CD4-positive, alpha-beta memory T cell (primary cell): ENCODE measurements at places on chromosomes 3 and 15. TPM values are rescaled to one million over a fixed set of nuclear protein-coding genes. Genes with fewer than 3 reads are reported as not detected.
A peak's percentile ranks its signal among the peaks of the same experiment; 100 is the strongest.

The ROBO2 gene
- total RNA-seq = not detected

The CAMP gene
- total RNA-seq = not detected

The SPTSSB gene
- not detected for total RNA-seq

The HYAL1 gene
- total RNA-seq = 0.50 TPM

The FES gene
- total RNA-seq = 2.3 TPM

The ITIH3 gene
- total RNA-seq = not detected

The UPK1B gene
- total RNA-seq = not detected

- H3K4me1 ChIP-seq = no peaks in the 10 kb centered on the region
- no peak for DNase-seq
- H3K4me3 ChIP-seq = no peak overlapping the region
- no peak overlapping the region for H3K27ac ChIP-seq
- no peaks in the 10 kb centered on the region for H3K27me3 ChIP-seq
Observed at GRCh38 chr15:42385206-42385979, 26.1 kb downstream of the CAPN3 start.

GRCh38 chr3:42638339-42638842 lies 15.1 kb upstream of the ZBTB47 start:
- peak overlapping the region; percentile 70 for H3K27ac ChIP-seq
- no peaks in the 10 kb centered on the region for H3K27me3 ChIP-seq
- no peak overlapping the region for H3K4me3 ChIP-seq
- DNase-seq = peak; percentile 65

DNA sequence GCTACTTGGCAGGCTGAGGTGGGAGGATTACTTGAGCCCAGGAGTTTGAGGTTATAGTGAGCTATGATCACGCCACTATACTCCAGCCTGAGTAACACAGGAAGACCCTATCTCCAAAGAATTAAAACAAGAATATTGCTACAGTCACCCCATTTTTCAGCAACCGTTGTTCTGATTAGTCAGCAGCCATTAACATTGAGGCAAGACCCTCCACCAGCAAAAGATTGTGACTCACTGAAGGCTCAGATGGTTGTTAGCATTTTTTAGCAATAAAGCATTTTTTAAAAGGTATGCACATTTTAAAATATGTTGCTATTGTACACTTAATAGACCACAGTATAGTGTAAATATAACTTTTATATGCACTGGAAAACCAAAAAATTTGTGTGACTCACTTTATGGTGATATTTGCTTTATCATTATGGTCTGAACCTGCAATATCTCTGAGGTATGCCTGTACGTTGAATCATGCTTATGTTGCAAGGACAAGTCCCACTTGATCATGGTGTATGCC lies 492.6 kb downstream of the SQOR start:
- H3K27me3 ChIP-seq = no peaks in the 10 kb centered on the region
- no peak overlapping the region for H3K4me3 ChIP-seq
- H3K27ac ChIP-seq = no peak overlapping the region
- no peaks in the 10 kb centered on the region for H3K36me3 ChIP-seq
- no peak for DNase-seq

DNA sequence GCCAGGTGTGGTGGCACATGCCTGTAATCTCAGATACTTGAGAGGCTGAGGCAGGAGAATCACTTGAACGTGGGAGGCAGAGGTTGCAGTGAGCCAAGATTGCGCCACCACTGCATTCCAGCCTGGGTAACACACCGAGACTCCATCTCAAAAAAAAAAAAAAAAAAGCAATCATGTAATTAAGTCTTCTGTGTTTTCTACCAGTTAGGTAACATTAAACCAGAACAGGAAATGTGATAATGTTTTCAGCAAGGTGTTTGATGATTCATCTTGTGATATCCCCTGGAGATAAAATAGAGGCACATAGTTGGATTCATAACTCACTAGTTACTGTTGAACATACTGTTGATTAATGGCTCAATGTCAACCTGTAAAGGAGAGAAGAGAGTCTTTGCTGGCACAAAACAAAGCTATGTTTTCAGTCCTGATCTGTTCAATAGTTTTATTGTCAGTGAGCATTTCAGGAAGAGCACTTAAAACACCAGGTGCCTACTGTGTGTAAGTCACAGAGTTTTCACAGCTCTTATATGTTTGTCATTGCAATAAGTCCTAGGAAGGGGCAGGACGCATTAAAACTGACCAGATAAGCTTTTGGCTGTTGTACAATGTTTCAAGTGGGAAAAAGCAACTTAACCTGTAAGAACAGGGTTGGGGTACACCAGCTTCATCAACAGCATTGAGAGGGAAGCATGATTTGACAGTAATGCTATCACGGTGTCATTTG lies 19.5 kb downstream of the DNAJB11 start:
- H3K4me3 ChIP-seq = no peak overlapping the region
- H3K4me1 ChIP-seq = peaks cover 14% of the 10 kb centered on the region
- peak; percentile 47 for DNase-seq
- no peaks in the 10 kb centered on the region for H3K27me3 ChIP-seq

GRCh38 chr3:194933465-194933864 lies 247.8 kb downstream of the FAM43A start:
- H3K36me3 ChIP-seq = no peaks in the 10 kb centered on the region
- no peaks in the 10 kb centered on the region for H3K27me3 ChIP-seq
- no peak for DNase-seq
- no peak overlapping the region for H3K4me3 ChIP-seq

DNA sequence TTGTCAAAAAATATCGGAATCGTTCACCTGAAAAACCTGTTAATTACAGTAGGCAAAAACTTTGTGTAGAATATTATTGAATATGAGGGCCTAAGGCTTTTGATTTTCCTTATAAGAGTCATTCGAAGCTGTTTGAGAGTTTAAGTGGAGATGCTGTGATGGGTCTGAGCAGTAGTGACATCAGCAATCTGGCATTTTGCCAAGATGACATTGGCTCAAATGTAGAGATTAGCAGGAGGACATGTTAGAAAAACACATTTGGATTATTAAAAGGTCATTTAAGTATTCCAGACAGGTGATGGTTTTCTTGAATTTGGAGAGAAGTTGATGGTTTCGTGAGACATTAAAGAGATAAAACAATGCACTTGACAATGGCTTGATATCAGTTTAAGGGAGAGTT lies 12.9 kb downstream of the OR5AC2 start:
- no peaks in the 10 kb centered on the region for H3K27me3 ChIP-seq
- no peaks in the 10 kb centered on the region for H3K36me3 ChIP-seq
- no peak for DNase-seq
- H3K4me1 ChIP-seq = no peaks in the 10 kb centered on the region
- H3K4me3 ChIP-seq = no peak overlapping the region

DNA sequence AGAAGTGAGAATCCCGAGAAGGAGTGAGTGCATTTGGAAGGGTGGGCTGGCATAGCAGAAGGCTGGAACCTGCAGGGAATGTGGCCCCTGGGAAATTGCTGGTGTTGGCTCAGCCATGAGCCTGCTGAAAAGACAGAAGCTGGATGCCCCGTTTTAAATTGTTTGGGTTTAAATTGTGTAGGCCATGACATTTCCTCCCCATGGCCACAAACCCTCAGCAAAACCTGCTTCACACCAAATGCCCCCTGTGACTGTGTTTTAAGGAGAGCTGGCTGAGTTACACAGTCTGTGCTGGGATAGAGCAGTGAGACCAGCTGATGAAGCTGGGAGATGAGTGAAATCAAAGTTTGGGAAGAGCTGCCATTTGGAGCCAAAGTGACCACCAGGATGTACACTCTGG lies 216.3 kb upstream of the RGMA start:
- H3K27ac ChIP-seq = no peak overlapping the region
- no peak overlapping the region for H3K4me3 ChIP-seq
- no peaks in the 10 kb centered on the region for H3K36me3 ChIP-seq
- no peaks in the 10 kb centered on the region for H3K27me3 ChIP-seq
- H3K4me1 ChIP-seq = no peaks in the 10 kb centered on the region

DNA sequence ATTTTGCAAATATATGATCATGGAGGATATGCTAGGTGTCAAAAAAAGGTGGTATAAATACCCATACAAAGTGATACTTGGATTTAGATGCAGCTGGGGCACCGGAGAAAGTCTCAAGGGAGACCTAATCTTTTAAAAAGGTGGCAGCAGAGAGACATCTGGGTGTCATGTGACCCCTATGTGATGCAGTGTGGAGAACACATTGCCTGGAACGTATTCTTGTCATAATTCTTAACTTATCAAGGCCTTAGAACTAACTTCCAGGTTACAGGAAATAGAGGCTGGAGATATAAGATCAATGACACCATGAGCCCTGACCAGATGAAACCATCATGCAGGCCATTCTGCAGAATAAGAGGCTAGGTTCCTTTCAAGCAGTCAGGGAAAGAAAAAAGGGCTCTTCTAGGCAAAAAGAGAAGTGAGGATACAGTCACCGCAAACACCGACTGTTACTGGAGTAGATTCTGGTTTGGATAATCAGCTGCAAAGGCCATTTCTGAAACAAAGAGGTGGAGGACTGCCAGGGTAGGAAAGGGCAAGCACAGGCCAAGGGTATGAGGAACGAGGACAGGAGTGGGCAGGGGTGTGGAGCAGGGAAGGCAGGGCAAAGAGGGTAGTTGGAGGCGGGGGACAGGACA lies 100.6 kb downstream of the OXNAD1 start:
- no peaks in the 10 kb centered on the region for H3K27me3 ChIP-seq
- H3K36me3 ChIP-seq = peaks cover 20% of the 10 kb centered on the region
- no peak for DNase-seq
- H3K4me1 ChIP-seq = no peaks in the 10 kb centered on the region

- no peak for DNase-seq
- H3K27me3 ChIP-seq = no peaks in the 10 kb centered on the region
- H3K4me1 ChIP-seq = no peaks in the 10 kb centered on the region
- no peak overlapping the region for H3K4me3 ChIP-seq
Observed at GRCh38 chr15:41017066-41017735, 63.9 kb downstream of the CHAC1 start.

DNA sequence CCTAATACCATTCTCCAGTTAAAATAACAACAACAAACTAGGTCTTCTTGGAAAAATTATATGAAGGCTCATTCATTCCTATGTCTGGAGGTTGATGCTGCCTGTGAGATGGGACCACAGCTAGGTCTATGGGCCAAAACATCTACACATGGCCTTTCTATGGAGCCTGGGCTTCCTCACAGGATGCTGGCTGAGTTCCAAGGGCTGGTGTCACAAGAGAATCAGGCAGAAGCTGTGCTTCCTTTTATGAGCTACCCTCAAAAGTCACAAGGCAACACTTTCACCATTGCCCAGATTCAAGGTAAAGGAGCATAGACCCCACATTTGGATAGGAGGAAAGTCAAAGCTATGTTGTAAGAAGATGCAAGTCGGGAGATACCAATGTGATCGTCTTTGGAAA lies 4.6 kb upstream of the RTP2 start:
- H3K4me1 ChIP-seq = no peaks in the 10 kb centered on the region
- H3K36me3 ChIP-seq = no peaks in the 10 kb centered on the region

DNA sequence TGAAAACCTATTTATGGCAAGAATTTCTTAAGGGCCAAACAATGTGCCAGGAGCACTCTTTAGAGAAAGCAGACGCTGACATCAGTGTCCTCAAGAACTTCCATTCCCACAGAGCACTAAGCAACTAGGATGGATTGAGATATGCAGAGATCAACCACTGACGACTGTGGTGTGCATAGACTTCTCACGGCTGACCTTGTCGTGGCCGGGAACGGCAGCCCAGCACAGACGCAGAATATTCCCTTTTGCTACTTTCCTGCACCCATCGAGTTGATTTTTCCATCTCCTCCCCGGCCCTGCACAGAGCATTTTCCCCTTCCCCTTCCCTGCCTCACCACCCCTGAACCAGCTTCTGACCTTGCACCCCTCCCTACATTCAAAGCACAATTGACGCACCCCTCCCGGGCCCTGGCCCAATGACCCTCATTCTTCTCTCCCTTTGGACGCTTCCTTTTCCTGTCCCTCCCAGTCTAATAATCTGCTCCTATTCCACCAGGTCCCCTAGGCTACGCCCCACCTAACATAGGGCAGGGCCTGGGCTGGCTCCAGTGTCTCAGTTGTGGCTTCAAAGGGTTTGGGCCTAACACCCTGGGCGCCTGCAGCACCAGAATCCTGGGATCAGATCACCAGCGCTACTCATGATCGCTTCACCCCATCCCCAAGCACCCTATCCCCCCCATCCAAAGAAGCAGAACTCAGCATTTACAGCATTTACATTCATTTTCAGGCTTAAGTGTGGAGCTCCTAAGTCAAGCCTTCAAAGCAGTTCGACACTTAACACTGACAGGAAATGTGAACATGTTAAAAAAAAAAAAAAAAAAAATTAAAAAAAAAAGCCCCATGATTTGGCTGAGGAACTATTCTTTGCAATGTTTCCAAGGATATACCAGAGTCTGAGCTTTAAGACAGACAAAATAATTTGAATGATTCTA lies 151.2 kb downstream of the FOXP1 start:
- no peaks in the 10 kb centered on the region for H3K27me3 ChIP-seq
- H3K4me3 ChIP-seq = no peak overlapping the region
- no peaks in the 10 kb centered on the region for H3K36me3 ChIP-seq

GRCh38 chr3:171772427-171773056 lies 37.7 kb downstream of the PLD1 start:
- no peaks in the 10 kb centered on the region for H3K36me3 ChIP-seq
- no peak overlapping the region for H3K27ac ChIP-seq
- no peaks in the 10 kb centered on the region for H3K4me1 ChIP-seq
- DNase-seq = peak; percentile 32

GRCh38 chr3:112894258-112894657 lies 47.6 kb upstream of the CD200R1L start:
- H3K36me3 ChIP-seq = no peaks in the 10 kb centered on the region
- H3K27ac ChIP-seq = no peak overlapping the region
- DNase-seq = no peak
- no peaks in the 10 kb centered on the region for H3K27me3 ChIP-seq
- no peaks in the 10 kb centered on the region for H3K4me1 ChIP-seq

- no peaks in the 10 kb centered on the region for H3K36me3 ChIP-seq
- no peaks in the 10 kb centered on the region for H3K27me3 ChIP-seq
- DNase-seq = no peak
- no peak overlapping the region for H3K27ac ChIP-seq
- no peak overlapping the region for H3K4me3 ChIP-seq
Observed at GRCh38 chr3:181912384-181912783, 200.7 kb downstream of the SOX2 start.

- no peak overlapping the region for H3K27ac ChIP-seq
- no peak for DNase-seq
- H3K4me1 ChIP-seq = peaks cover 36% of the 10 kb centered on the region
- no peak overlapping the region for H3K4me3 ChIP-seq
- no peaks in the 10 kb centered on the region for H3K27me3 ChIP-seq
- H3K36me3 ChIP-seq = peaks cover 39% of the 10 kb centered on the region
Observed at GRCh38 chr15:64111679-64112050, 15.9 kb downstream of the SNX1 start.

DNA sequence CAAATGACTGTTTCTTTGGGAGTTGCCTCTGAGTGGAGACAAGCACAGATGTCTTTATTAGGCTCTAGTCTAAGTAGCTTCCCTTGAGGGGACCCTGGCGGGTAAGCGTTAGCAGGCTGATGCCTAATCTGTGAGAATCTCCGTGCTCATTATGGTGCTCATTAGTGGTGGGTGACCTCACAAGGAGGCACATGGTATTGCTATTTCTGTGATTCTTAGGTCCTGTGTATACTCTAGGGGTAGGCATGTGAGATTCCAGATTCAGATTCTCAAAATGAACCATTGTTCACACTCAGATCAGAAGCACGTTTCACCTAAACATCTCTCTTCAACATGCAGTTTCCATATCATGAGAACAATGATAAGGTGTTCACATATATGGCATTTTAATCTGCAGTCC lies 809.7 kb downstream of the NR2F2 start:
- no peak overlapping the region for H3K4me3 ChIP-seq
- DNase-seq = no peak
- no peaks in the 10 kb centered on the region for H3K4me1 ChIP-seq

- H3K36me3 ChIP-seq = no peaks in the 10 kb centered on the region
- DNase-seq = no peak
- no peak overlapping the region for H3K4me3 ChIP-seq
- no peak overlapping the region for H3K27ac ChIP-seq
Observed at GRCh38 chr15:53448232-53449015, 311.0 kb downstream of the WDR72 start.
